Stimulated activated CD8-positive, alpha-beta memory T cell treated with anti-CD3 and anti-CD28 coated beads, Interleukin-4, amount 100 ng/mL, for 48 hours (primary cell): ENCODE measurements at places on chromosomes 3 and 15.

DNA sequence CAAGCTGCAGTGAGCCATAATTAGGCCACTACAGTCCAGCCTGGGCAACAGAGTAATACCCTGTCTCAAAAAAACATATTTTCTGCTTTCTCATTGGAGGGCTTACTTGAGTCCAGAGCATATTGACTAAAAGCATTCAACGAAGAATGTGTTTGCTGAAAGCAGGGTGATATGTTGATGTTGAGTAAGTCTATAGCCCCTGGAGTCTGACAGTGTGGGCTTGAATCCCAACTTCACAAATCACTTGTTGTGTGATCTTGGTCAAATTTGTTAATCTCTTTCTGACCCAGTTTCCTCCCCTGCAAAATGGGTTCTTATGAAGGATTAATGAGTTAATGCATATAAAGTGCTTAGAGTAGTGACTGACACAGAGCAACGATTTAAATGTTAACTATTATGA, 403.9 kb downstream of the MECOM start:
- no peak for DNase-seq

DNA sequence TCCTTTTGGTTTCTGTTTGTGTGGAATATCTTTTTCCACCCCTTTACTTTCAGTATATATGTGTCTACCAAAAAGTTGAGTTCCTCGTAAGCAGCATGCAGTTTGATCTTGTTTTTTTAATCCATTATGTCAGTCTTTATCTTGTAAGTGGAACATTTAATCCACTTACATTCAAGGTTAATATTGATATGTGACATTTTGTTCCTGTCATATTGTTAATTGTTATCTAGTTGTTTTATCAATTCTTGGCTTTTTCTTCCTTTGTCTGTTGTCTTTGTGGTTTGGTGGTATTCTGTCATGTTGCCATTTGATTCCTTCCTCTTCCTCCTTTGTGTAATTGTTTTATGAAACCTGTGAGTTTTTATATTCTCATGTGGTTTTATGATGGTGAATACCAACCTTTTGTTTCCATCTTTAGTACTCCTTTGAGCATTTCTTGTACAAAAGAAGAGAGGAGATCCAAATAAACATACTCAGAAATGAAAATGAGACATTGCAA, 43.4 kb upstream of the XCR1 start:
- DNase-seq: no peak

- no peak for DNase-seq
These were observed 2.7 kb downstream of the PPP1R14D start for GRCh38 chr15:40825661-40826422.

- no peak for DNase-seq
These were observed 16.3 kb upstream of the ERC2 start for GRCh38 chr3:56484525-56485032.
